ENCODE measurements at places on chromosomes 16 and 17.

- DNase-seq: no peak
Observed at GRCh38 chr16:75485230-75486013, 9.8 kb downstream of the CHST6 start.

DNA sequence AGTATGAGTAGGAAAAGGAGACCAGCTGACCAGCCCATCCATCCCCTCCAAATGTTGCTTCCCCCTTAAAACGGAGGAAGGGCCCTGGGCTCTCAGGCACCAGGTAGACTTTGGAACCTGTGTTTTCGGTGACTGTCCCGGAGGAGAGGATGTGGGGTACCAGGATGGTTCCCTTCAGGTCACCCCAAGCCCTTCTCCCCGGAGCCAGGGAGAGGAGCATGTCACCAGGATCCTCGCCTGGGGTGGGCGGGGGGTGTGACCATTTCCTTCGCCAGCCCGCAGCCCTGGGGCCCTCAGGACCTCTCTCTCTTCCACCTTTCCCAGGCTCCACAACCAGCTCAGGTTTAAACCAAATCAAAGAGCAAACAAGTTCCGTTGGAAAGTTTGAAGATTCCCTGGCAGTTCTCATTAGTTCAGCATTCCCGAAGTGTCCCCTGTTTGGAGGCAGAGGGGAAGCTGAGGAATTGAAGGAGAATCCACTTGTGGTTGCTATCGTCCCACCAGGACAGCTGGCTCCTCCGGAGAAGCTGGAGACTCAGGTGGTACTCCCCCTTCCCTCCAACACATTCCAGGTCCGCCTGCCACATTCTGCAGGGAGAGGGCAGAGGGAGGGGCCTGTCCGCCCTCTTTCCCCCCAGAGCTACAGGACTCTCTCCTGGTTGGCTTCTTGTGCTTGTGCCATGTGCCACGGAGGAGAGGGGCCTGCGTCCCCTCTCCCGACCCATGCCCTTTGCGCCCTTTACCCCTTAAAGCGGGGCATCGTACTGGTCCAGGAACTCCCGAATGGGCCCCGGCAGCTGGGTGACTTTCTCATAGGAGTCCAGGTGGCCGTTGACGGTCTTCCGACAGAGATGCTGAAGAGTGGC, 2.0 kb downstream of the SOCS3 start:
- DNase-seq: no peak

GRCh38 chr16:83928341-83929055, 24.5 kb upstream of the OSGIN1 start:
- DNase-seq: no peak

DNA sequence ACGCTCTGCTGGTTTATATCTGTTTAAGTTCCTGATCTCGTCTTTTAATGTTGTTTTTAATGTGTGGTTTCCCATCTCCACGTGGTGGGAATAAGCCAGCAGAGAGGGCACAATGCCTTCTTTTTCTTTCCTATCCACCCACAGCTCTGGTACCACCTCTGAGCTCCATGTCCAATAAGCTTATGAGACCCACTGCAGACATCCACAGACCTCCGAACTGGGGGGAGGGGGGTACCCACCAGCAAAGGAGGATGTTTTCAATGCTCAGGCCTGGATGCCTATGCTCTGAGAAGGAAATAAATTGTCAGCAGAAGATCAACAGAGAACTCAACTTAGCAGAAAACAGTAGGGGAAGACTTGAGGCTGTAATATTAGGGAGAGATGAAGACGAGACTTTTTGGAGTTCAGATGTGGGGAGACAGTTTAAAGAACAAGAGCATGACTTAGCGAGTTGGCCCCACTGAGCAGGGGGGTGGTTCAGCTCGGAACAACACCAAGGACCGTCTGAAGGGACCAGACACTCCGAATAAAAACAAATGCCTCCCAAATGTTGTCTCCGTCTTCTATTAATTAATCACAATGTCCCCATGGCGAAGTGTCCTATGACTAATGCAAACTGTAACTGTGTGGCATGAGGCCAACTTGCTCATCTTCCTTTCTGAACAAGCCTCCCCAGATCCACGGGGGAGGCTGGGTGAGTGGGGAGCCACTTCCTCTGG, 62.7 kb downstream of the GAS7 start:
- DNase-seq: peak; percentile 40

- no peak for DNase-seq
Observed at GRCh38 chr17:48631693-48632578, 5.8 kb upstream of the HOXB9 start.
